H9 (cell line): ENCODE measurements at places on chromosomes 4 and X. TPM values are rescaled to one million over a fixed set of nuclear protein-coding genes. Genes with fewer than 3 reads are reported as not detected.

PDE6B gene
- total RNA-seq = 10.2 and 10.8 TPM in 2 replicates

GLRB gene
- 0.50 and 0.70 TPM in 2 replicates for total RNA-seq

CTAG1A gene
- not detected in 2 replicates for total RNA-seq

RTL9 gene
- 0.04 and 0.13 TPM in 2 replicates for total RNA-seq

SPP1 gene
- 13.2 and 15.5 TPM in 2 replicates for total RNA-seq
